ENCODE measurements at places on chromosomes 7 and 10.

DNA sequence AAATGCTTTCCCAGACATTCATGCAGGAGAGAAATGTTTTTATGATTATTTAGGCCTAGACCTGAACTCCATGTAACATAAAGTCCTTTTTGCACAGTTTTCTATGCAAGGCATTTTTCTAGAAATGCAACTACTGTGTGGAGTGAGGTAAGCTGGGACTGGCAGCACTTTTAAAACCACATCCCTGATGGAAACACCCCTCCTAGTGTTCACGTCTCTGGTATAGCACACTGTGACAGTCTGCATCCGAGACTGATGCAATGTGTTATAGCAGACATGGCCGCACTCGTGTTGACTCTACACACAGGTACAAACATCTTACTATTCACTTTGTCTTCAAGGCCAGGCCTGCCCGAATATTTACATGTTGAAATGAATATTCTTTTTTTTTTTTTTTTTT lies 19.3 kb upstream of the ERCC6 start:
- DNase-seq, result no peak

- DNase-seq, result no peak
Measured at GRCh38 chr7:155489862-155490696, 32.1 kb downstream of the EN2 start.

DNA sequence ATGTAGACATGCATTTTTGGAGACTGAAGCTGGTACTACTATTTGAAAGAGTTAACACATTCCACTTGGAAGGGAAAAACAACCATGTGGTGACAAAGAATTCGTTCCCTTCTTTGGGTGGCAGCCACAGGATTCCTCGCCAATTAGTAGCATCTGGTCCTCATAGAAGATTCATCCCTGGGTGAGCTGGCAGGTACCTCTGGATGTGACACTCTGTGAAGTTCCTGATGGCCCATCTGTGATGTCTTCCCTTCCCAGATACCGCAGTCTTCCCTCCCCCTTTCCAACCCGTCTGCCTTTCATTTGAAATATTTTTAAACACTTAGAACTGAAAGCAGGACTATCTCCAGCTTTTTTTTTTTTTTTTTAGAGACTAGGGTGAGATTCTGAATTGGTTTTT lies 569.5 kb downstream of the TYW1 start:
- DNase-seq, result no peak

DNA sequence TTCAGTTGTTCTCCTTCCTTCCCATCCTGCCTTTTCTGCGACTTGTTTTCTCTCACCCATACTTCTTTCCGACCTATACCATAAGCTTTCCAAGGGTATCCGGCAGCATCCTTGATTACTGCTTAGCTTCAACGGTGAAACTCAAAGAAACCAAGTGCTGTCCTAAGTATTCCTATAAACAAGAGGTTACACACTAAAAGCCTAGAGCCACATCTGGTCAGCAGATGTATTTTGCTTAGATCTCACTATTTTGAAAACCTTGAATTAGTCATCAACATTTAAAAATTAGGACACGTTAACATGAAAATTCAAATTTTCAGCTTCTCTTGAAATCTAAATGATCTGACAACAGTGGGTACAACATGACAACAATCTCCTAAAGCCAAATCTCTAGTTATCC lies 20.0 kb downstream of the ARHGAP21 start:
- DNase-seq, result no peak

DNA sequence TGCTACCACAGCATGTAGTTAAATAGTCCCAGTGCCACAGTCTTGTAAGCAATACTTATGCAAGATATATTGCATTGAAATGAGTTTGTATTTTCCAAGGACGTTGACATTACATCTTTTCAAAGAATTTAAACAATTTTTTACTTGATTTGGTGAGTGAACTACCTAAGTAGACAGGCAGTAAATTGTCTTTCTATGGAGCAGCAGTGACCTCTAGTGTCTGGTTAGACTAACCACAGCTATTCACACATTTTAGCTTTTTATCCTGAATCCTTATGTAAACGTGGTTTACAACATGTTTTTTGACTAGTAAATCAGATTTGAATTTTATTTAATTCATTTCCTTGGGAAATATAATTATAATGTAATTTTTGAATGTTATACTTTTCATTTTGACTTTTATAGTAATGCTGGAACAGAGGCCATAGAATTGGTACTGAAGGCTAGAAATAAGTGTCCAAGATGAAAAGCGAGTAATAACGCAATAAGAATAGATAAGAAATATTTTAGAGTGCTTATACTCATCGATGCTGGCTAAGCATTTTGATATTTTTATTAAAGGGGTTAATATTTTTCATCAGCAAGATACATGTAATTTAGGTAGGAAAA lies 5.6 kb downstream of the LRRTM3 start:
- peak; percentile 23 for DNase-seq

GRCh38 chr7:141402277-141402996 lies 148.8 kb upstream of the AGK start:
- DNase-seq, result no peak

- DNase-seq, result no peak
Measured at GRCh38 chr7:93044147-93044810, 73.5 kb downstream of the SAMD9 start.

DNA sequence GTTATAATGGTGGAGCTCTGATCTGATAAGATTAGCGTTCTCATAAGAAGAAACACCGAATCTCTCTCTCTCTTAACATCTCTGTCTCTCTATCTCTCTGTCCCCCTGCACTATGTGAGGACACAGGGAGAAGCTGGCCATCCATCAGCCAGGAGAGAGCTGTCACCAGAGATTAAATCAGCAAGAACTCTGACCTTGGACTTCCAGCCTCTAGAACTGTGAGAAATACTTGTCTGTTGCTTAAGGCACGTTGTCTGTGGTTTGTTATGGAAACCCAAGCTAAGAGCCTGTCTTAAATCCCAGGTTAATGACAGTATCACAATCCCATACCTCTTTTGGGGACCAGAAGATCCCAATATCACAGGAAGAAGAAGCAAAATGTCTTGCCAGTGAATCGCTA lies 132.0 kb upstream of the AKR1E2 start:
- DNase-seq, result no peak

DNA sequence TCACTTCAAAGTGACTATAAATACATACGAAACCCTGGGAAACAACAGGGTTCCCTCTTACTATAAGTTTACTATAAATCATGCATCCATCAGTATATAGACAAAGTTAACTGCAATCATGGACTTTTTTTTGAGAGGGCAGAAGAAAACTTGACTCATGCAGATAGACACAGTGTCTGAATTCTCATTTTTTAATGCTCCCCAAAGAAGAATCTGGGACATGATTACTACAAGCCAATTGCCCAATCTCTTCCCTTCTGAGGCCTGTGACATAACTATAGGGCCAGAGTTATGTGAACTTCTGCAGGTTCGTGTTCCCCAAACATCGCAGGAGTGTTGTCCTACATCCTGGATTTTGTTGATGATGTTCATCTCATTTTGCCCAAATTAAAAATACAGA lies 376.5 kb downstream of the KCNMA1 start:
- no peak for DNase-seq

DNA sequence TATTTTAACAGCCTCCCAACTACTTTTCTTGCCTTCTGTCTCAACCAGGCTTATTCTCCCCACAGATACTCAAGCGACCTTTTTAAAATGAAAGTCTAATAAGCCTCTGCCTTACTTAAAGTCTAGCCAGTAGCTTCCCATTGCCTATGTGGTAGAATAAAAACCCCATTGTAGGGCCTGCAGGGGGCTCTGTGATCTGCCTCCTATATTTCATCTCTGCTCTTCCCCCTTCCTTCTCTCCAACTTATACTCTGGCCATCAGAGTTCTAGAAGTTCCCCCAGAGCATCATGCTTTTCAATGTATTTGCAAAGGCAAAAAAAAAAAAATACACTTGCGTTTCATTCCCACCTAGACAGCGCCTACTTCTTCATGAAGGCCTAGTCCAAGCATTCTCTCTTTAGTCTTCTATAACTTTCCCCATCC lies 167.7 kb upstream of the ADO start:
- DNase-seq, result no peak

DNA sequence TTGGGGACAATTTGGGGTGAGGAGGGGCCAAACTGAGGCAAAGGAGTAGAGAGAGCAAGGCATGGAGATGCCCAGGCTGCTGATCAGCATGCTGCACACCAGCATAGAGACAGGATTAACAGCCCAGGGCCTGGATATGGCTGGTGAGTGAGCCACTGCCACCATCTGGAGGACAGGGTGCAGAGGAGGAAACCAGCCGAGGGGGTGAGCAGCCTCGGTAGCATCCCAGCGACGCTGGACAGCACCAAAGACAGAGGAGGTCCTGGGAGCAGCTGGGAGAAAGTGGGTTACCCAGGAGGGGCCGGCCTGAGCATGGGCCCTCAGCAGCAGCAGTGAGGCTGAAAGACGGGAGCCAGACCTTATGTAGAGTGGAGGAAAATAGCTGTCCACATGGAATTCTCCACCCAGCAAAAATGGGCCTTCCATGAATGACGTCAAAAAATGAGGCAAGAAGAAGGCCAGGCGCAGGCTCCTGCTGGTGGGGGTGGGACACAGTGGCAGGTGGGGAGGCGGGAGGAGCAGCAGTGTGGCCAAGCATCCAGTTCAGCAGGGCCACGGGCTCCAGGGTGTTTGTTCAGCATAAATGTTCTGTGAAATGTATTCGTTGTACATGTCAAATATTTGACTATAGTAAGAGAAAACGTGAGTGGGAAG lies 16.7 kb downstream of the RET start:
- peak; percentile 65 for DNase-seq

- DNase-seq, result no peak
Measured at GRCh38 chr7:86963599-86964230, 95.7 kb downstream of the ELAPOR2 start.

DNA sequence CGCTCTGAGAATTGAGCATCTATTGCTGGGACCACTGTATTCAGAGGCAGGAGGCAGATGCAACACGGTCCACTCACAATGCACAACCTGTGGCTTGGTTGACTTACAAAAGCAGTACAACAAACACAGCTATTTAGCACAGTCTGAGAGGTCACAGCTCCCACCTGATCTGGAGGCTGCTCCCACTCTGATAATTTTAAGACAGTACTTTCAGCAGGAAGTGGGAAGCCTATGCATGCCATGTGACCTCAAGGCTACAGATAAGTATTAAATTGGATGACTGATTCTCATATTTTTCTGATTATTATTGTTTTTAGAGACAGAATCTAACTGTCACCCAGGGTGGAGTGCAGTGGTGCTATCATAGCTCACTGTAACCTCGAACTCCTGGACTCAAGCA lies 659.3 kb downstream of the PARD3 start:
- no peak for DNase-seq

GRCh38 chr7:156480671-156481070 lies 159.9 kb upstream of the RNF32 start:
- DNase-seq, result no peak

DNA sequence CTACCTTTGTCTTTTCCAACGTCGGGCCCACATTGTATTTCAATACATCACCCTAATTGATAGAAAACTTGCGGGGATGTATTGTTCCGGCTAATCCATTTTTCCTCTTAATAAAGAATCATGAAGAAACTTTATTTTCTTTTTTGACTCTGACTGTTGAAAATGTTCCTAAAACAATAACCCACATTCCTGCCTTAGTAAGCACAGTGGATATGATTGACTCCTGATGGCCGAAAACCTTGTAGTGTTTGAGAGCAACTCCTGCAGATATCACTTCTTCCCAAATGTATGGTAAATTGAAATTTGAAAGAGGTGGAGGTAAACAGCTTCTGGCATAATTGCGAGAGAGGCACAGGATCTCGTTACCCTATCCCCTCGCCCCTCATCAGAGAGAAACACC lies 65.7 kb downstream of the BICC1 start:
- DNase-seq, result no peak

GRCh38 chr7:99124751-99125504 lies 19.0 kb downstream of the SMURF1 start:
- no peak for DNase-seq

- no peak for DNase-seq
Measured at GRCh38 chr10:132910901-132911785, 31.2 kb downstream of the CFAP46 start.

Data from HL-60 (cell line).